Effector memory CD8-positive, alpha-beta T cell (primary cell): ENCODE measurements at places on chromosomes 7 and 10.
A peak's percentile ranks its signal among the peaks of the same experiment; 100 is the strongest.

- H3K4me3 ChIP-seq: no peak overlapping the region
- H3K4me1 ChIP-seq: peaks cover 2% of the 10 kb centered on the region
- H3K27ac ChIP-seq: no peak overlapping the region
- peaks cover 42% of the 10 kb centered on the region for H3K27me3 ChIP-seq
- H3K36me3 ChIP-seq: no peaks in the 10 kb centered on the region
These were observed 4.6 kb upstream of the TBC1D12 start for GRCh38 chr10:94397549-94398370.

DNA sequence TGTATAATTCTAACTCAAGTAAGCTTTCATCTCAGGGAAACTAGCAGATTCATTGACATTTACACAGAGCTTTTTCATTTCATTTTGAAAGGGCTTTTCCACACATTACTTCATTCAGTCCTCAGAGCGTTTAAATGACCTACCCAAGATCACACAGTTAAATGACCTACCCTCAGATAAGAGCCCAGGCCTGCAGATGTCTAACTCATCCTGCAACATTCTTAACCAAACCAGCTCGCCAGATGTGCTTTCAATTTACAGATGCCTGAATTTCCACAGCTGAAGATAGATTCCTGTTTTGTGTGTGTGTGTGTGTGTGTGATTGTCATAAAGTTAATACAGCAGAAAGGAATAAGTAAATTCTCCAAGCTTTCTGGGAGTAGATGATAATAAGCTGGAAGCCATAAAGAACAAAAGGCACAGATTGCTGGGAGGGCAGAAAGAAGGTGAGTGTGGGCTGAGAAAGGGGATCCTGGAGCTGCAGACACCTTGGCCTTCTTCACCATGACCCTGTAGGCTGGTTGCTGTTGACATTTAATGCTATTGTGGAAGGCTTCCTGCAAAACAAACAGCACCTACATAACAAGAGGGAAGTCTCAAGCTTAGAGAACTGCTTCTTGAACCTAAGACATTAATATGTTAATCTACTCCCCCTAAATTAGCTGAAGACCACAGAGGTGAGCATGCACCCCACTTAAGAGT is 489.7 kb upstream of the CELF2 start:
- H3K4me3 ChIP-seq: no peak overlapping the region
- DNase-seq: no peak
- no peaks in the 10 kb centered on the region for H3K4me1 ChIP-seq
- H3K27ac ChIP-seq: no peak overlapping the region

DNA sequence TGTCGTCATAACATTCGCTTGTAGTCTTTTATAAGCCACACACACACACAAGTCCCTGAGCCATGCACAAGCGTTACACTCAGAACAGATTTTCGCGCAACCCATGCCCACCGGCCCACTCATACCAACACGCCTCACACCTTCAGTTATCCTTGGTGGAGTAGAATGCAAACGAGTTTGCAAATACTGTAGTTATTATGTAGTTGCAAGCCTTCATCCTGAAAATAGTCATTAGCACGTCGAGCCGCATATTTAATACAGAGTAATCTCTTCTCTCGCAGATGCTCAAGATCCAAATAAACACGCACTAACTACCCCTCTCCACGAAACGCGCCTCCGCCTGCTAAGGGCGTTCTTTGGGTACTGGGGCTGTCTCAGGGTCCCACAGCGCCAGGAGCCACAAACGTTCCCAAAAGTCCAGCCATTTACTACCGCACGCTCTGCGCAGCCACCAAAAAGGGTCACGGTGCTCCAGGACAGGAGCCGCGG is 1.8 kb downstream of the NKX2-3 start:
- no peak overlapping the region for H3K27ac ChIP-seq
- peaks cover 15% of the 10 kb centered on the region for H3K4me1 ChIP-seq
- H3K27me3 ChIP-seq: peaks cover 92% of the 10 kb centered on the region
- DNase-seq: no peak
- peak overlapping the region; percentile 55 for H3K4me3 ChIP-seq
- peaks cover 7% of the 10 kb centered on the region for H3K36me3 ChIP-seq

DNA sequence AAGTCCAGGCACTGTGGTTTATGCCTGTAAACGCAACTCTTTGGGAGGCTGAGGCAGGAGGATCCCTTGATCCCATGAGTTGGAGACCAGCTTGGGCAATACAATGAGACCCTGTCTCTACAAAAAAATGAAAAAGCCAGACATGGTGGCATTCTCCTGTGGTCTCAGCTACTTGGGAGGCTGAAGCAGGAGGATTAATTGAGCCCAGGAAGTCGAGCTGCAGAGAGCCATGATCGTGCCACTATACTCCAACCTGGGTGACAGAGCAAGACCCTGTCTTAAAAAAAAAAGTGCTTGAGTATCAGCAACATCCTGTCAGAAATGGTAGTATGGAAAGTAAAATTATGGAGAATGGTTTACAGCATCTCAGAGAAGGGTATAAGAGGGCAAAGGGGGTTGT is 11.6 kb downstream of the APBB1IP start:
- peaks cover 63% of the 10 kb centered on the region for H3K4me1 ChIP-seq
- no peak for DNase-seq
- peak overlapping the region; percentile 97 for H3K27ac ChIP-seq
- H3K4me3 ChIP-seq: peak overlapping the region; percentile 68
- H3K36me3 ChIP-seq: peaks cover 38% of the 10 kb centered on the region
- H3K27me3 ChIP-seq: no peaks in the 10 kb centered on the region

GRCh38 chr7:32155712-32156111 is 85.5 kb upstream of the PDE1C start:
- no peaks in the 10 kb centered on the region for H3K4me1 ChIP-seq
- H3K4me3 ChIP-seq: no peak overlapping the region
- no peak for DNase-seq
- no peaks in the 10 kb centered on the region for H3K36me3 ChIP-seq

GRCh38 chr7:137025469-137026175 is 157.2 kb downstream of the CHRM2 start:
- H3K36me3 ChIP-seq: no peaks in the 10 kb centered on the region
- no peaks in the 10 kb centered on the region for H3K27me3 ChIP-seq
- no peaks in the 10 kb centered on the region for H3K4me1 ChIP-seq
- H3K27ac ChIP-seq: no peak overlapping the region

DNA sequence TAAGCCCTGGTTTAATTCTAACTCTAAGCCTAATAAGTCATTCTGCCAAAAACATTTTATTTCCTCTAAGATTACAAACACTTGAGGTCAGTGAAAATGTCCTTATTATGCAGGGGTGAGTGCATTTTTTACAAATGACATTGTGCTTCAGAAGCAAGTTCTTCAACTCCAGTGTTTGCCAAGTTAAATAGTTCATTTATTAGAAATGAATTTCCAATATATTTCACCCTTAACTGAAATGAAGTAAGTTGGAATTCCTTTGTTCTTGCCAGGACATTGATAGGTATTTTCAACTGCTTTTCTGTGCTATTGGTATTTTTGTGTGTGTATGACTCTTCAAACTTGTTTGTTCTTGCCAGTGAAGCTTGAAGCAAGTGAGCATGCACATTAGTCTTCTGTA is 89.5 kb upstream of the CCDC6 start:
- H3K36me3 ChIP-seq: no peaks in the 10 kb centered on the region
- H3K4me3 ChIP-seq: no peak overlapping the region
- peaks cover 6% of the 10 kb centered on the region for H3K4me1 ChIP-seq
- H3K27ac ChIP-seq: no peak overlapping the region
- DNase-seq: no peak

GRCh38 chr10:43105102-43105955 is 28.5 kb downstream of the RET start:
- H3K4me3 ChIP-seq: peak overlapping the region; percentile 78
- peaks cover 19% of the 10 kb centered on the region for H3K27me3 ChIP-seq
- DNase-seq: peak; percentile 77
- peaks cover 3% of the 10 kb centered on the region for H3K36me3 ChIP-seq
- peaks cover 5% of the 10 kb centered on the region for H3K4me1 ChIP-seq
- no peak overlapping the region for H3K27ac ChIP-seq
